ENCODE measurements at places on chromosomes 16 and 17.
A peak's percentile ranks its signal among the peaks of the same experiment; 100 is the strongest.

GRCh38 chr16:74667255-74667700, 601 bp upstream of the RFWD3 start:
- no peak for DNase-seq

DNA sequence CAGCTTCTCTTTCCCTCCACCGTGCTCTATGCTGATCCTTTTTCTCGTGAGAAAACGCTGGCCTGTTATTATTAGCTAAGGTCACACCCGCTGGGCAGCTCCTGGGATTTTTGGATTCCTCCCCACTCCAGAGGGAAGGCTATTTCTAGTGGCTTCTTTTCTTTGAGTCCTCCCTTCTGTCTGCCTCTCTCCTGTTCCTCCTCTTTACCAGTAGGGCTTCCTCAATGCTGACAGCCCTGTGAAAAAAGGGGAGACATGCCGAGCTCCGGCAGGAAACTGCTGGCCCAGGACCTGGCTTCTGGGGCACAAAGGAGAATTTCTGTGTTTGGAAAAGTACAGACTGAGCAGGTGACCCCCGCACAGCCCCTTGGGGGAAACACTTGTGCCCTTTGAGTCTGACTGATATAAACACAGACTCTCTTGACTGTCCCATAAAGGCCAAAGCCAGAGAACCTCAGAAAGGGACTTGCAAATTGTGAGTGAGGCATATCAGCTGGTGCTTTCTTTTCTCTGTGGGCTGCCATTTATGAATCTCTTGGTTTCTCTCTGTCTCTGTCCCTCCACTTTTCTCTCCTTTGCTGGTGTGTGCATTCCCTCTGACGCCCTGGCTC, 14.0 kb upstream of the RNF135 start:
- no peak for DNase-seq

DNA sequence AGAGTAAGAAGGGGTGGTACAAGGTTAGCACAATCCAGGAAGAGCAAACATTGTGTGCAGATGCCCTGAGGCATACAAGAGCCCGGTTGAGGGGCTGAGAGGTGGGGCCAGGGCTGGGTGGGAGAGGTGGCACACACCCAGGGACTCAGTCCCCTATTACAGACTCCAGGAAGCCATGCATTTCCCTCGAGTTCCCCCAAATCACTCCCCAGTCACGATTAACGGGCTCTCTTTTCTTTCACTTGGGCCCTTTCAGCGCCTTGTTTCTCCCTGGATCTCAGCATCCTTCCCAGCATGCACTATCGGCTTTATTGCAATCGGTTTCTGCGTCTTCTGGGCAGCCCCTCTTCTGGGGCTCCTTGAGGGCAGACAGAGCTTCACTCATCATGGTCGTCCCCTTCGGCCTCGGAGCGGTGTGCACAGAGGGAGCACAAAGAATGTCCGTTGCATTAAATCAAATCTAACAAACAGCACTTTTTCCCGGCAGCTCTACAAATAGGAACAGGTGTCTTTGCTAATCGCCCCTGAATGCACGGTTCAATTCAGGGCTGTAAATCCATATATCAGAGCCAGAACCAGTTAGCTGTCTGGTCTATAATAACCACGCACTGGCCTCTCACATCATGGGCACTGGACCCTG, 184.6 kb upstream of the HSBP1 start:
- DNase-seq: no peak

DNA sequence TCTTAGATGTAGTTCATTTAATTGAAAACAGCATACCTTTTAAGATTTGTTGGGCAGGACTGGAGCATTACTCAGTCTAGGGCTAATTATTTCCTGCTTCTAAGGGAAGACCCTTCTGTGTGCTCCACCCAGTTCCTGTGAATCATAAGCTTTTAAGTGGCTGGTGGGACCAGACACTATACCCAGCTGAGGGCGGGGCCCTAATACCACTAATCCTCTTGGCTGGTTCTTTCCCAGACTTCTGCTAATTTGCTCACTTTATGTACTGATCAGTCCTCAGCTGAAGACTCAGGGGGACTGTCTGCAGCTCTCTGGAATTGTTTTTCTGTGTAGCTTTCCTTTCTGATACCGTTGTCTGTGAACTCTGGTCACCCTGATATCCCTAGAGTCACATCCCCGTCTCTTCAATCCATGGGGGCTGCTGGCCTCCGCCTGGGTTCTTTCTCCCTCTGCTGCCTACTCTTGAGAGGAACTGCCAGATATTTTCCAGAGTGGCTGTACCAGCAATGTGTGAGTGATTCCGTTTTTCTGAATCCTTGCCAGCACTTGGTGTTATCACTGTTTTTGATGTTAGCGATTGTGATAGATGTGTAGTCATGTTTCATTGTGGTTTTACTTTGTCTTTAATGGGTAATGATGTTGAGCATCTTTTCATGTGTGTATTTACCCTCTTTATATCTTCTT, 35.1 kb downstream of the MFSD11 start:
- no peak for DNase-seq

DNA sequence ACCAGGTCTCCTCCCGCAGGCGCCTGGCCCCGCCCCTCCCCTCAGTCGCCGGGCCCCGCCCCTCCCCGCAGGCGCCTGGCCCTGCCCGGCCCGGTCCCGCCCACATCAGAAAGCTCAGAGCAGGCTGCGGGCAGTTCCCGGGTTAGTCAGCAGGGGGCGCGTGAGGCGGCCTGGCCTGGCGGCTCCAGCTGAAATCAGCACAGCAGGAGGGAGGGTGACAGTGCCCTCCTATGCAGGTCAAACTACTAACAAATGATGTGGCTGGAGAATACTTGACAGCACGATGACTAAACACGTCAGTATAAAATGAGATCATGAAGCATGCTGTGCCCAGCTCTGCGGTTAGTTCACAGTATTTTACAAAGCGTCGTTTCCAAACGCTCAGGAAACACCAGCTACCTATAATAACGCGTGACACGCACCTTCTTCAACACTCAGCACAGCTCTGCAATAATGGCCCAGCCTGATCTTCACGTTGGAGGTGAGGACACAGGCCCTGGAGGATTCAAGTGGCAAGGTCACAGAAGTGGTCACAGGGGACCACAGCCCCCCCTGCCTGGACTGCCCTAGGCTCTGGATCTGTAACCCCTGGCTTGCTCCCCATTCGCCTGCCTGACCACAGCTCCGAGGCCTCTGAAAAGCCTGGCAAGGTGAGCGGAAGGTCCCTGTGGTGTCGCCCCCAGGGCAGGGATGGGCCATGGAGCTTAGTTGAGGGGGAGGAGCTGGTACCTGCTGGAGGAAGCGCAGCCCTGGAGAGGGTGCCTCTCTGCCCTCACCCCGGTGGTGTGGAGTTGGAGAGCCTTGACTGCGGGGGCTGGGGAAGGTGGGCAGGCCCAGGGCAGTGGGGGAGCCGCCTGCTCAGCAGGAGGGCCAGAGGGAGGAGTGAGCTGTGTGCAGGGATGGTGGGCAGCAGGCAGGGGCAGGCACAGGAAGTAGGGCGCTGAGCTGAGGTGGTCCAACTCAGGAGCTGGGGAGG, 81.2 kb downstream of the KCNJ12 start:
- peak; percentile 62 for DNase-seq

DNA sequence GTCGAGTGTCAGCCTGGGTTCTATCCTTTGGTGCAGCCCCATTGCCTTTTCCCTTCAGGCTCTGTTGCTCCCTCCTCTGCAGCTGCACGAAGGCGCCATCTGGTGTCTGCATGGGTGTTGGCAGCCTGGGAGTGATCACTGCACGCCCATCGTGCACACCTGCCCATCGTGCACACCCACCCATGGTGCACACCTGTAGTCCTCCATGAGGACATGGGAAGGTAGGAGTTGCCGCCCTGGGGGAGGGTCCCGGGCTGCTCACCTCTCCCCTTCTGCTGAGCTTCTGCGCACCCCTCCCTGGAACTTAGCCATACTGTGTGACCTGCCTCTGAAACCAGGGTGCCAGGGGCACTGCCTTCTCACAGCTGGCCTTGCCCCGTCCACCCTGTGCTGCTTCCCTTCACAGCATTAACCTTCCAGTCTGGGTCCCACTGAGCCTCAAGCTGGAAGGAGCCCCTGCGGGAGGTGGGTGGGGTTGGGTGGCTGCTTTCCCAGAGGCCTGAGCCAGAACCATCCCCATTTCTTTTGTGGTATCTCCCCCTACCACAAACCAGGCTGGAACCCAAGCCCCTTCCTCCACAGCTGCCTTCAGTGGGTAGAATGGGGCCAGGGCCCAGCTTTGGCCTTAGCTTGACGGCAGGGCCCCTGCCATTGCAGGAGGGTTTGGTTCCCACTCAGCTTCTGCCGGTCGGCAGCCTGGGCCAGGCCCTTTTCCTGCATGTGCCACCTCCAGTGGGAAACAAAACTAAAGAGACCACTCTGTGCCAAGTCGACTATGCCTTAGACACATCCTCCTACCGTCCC, 2.9 kb downstream of the CTRL start:
- peak; percentile 70 for DNase-seq

DNA sequence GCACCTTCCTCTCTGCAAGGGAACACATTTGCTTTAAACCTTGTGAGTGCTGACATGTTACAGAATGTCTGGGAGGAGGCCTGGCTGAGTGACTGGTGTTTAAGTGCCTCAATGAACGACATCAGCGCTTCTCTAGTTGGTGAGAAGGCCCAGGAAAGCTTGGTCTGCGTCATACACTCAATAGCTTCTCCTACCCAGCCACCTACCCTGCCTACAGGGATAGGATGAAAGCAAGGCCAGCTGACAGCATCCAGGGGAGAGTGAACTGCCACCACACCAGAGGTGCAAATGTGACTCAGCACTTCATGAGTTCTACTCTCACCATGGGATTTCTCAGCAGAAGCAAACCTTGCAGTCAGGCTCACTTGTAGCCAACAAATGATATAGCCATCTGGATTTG, 31.7 kb upstream of the CFAP20 start:
- no peak for DNase-seq

GRCh38 chr16:28556914-28557320, 3.2 kb downstream of the SGF29 start:
- no peak for DNase-seq

GRCh38 chr17:6355196-6355595, 79.7 kb downstream of the AIPL1 start:
- DNase-seq: no peak

- peak; percentile 60 for DNase-seq
Measured at GRCh38 chr17:8121681-8122421, 2.1 kb downstream of the HES7 start.

DNA sequence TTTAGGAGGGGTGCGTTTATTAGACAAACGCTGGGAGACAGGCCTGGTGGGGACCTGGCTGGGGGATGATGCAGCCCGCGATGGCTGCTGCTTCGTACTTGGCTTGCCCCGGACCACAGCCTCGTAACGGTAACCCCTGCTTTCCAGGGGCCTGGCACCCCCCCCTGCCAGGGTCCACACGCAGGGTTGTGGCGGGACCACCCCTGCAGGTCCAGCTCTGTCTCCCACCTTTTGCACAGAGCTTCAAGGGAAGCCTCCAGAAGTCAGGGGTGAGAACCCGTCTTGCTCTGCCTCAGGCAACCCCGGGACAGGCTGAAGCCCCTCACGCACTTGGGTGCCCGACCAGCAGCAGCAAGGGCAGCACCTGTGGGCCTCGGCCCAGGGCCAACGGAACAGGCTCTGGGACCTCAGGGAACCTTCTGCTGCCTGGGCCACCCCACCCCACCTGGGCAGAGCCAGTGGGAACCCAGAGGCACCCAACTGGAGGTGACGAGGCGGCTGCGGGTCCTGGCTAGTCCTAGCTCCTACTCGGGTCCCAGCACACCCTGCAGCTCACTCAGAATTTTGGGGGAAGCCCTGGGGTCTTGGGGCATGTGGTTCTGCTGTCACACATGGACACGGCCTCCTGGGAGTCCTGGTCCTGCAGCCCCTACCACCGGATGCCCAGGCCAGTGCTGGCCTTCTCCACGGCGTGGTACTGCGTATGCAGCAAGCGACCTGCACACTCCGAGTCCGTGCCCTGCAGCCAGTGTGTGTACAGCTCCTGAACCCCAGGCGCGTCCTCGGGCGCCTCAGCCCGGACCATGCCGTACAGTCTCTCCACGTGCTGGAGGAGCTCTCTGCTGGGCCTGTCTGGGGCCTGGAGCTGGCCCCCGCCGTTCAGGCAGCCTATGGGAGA, 3.1 kb downstream of the HAGHL start:
- DNase-seq: no peak

- DNase-seq: no peak
Measured at GRCh38 chr16:87212026-87212425, 105.2 kb downstream of the C16orf95 start.

DNA sequence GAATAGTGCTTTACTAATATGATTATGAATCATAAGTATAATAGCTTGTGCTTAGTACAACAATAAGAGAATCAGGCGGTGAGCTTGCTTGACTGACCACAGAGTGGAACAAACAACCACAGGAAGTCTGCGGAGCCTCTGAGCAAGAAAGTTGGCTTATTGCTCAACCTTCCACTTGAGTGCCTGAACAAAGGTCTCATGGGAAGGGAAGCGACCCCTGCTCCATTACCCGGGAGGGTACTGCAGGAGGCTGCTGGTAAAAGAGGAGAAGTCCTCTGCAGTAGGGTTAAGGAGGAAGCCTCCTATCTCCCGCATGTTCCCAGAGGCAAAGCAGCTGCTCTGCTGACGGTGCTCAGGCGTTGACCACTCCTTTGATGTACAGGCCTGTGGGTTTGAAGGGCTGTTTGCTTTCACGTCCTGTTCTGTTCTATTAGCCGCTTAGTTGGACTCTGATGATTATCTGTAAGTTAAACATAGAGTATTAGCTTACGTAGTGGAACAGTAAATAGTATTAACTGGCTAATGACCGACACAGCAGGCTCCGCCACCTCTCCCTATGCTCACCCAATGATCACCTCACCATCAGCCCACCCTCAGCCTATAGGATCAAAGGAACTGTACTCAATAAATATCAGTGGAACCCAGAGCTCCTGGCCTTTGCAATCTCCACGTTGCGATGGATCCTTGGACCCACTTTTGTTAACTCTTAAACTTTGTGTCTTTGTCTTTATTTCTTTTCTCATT, 17.5 kb downstream of the ALOX15B start:
- no peak for DNase-seq

- no peak for DNase-seq
Measured at GRCh38 chr17:31310260-31310659, 3.6 kb downstream of the EVI2B start.

DNA sequence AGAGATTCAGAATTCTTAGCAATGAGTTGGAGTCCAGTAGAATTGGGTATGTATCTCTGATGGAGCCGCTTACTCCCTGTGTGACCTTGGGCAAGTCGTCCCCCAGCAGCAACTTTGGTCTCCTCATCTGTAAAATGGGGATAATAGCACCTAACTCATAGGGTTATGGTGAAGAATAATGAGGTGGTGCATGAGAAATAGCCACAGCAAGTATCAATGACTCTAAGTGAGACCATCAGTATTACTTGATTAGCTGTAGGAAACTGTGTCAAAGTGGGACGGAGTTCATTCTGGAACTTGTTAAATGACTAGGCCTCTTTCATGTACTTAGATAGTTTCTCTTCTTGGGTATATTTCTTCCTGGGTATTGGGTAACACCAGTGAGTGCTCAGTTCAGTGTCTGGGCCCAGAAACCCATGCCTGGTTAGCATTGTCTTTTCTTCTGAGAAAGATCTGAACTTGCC, 6.4 kb downstream of the PRKCB start:
- DNase-seq: no peak

GRCh38 chr16:54027062-54027461, 259.5 kb downstream of the IRX3 start:
- no peak for DNase-seq

DNA sequence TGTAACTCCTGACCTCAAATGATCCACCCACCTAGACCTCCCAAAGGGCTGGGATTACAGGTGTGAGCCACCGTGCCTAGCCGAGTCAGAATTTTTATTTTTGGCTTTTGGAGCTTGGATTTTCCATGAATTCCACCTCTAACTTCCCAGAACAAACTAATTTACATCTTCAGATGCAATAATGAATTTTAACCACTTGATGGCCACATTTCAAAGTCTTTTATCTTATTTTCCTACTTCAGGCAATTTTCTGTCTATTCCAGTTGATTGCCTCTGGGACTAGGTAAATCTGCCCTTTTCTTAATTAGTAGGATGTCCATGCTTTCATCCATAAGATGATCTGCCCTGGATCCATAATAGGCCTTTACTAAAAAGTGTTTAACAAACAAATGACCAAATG, 156.4 kb upstream of the ANKFN1 start:
- peak; percentile 49 for DNase-seq

Data from NCI-H2171 treated with DMSO at 0.1 percent for 48 hours (cell line).